Omental fat pad (tissue), 4 donors: ENCODE measurements at places on chromosomes 6 and 20. TPM values are rescaled to one million over a fixed set of nuclear protein-coding genes. Genes with fewer than 3 reads are reported as not detected.

GRCh38 chr6:117932676-117933075 lies 25.6 kb downstream of the SLC35F1 start:
- DNase-seq = no peak

DNA sequence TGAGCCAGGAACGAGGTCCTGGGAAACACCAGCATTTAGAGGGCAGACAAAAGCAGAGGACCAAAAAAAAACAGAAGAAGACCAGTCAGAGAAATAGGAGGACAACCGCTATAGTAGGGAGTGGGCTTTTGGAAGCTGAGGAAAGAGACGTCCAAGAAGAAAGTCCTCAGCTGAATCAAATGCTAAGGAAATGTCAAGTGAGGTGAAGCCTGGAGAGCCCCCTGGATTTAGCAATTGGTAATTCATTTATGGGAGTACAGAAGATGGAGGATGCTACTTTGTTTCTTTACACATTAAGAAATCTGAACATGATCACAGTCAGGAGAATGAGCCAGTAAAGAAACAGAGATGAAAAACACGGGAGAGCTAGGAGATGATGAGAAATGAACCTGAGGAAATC lies 41.1 kb downstream of the LRP11 start:
- no peak for DNase-seq

DNA sequence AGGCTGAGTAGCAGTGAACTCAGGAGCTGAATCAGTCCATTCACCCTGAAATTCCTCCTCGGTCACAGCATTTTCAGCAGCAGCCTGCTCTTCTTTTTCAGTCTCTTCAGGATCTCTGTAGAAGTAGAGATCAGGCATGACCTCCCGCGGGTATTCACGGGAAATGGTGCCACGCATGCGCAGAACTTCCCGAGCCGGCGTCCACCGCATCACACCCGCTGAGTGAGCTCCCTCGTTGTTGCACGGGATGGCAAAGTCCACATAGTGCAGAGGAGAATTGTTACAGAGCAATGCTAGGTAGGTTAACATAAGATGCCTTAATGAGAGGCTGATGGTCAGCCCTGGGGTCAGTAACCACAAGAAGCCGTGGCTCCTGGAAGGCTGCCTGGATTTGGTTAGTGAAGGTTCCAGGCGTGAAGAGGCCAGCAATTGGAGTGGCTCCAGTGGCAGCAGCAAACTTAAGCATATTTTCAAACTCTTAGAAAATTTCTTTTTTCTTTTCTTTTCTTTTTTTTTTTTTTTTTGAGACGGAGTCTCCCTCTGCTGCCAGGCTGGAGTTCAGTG lies 113.5 kb upstream of the HDAC2 start:
- no peak for DNase-seq

- no peak for DNase-seq
Observed at GRCh38 chr6:155216312-155217046, 47.3 kb upstream of the CLDN20 start.

DNA sequence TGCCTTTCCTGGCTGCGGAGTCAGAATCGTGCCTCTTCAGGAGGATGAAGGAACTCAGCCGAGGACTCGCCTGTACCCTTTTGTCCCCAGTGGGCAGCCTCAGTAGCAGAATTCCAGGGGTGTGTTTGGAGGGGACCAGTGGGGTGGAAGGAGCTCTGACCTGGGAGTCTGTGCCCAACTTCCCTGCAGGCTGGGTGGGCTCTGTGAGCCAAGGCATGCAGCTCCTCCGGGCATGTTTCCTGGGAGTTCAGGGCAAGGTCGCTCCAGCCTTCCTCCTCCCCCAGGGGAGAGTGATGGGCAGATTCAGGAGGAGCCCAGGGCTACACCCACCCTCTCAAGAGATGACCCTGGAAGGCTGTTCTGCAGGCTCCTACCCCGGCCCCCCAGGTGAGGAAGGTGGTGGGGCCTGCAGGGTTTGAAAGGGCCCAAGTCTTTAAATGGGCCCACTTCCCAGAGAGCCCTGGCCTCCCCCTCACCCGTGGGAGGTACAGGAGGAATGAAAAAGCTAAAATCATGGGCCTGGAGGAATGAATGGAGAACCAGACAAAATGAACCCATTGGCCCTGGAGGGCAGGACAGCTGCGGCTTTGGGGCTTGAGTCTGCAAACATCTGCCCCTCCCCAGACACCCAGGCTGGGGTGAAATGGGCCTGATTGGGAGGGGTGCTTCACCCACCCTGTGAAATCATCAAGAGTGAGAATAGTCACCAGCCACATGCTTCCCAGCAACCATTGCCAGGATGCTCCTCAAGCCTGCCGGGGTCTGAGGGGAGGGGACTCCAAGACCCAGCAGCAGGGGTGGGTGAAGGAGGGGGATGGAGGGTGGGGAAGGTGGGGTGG lies 77.6 kb upstream of the PMEPA1 start:
- DNase-seq = no peak

DNA sequence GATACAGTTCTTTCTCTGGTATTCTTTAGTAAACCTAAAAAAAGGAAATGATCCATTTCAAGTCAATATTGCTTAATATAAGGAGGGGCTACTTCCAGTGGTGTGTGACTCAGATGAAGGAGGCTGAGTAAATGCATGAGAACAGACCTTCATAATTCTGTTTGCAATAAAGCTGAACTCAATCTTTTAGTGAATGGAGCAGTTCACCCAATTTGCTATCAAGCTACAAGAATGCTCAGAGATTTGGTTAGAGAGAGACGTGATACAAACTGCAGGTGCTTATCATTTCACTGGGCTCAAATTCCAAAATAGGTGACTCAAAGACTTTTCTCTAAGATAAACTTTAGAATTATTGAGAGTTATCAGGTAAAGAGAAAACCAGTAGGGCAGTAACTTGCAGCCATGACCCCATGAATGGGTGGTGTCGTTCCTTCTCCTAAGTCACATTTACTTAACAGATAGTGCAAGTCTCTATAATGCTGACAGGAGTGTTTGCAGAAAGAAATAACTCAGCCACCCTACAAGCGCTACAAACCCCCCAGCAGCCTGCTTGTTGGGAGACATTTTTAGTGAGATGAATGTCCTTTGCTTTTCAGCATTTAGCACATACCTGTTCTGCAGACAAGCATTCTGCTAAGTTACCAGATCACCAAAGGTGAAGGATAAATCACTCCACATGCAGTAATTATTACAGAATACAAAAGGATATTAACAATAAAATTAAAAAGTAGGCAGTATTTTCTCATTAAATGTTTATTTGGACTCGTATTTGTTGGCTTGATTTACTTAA lies 16.4 kb upstream of the BLOC1S5 start:
- DNase-seq = no peak

GRCh38 chr20:11753155-11753554 lies 164.5 kb upstream of the BTBD3 start:
- DNase-seq = no peak

DNA sequence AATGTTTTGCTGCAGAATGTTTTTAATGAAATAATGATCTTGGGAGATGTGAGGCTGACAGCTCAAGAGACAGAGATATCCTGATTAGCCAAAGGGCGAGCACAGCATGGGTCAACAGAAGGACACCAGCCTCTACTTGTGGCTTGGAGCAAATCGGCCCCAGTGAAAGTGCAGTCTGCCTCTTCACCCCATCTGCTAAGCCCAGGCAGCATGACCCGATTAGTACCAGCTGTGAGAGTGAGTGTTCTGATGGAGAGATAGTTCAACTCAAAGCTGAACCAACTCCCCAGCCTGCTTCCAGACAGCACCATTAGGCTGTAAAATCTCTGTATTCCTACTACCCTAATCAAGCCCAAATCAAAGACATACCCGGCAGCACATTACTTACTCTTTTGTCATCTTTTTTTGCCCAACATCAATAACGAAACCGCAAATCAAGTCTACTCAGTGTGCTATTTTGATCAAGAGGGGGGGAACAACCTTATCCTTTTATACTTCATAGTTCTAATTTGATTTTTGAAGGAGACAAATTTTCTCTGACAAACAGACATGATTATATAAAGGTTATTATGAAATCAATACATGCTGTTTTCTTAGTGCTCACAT lies 514.1 kb upstream of the NRSN1 start:
- DNase-seq = no peak

DNA sequence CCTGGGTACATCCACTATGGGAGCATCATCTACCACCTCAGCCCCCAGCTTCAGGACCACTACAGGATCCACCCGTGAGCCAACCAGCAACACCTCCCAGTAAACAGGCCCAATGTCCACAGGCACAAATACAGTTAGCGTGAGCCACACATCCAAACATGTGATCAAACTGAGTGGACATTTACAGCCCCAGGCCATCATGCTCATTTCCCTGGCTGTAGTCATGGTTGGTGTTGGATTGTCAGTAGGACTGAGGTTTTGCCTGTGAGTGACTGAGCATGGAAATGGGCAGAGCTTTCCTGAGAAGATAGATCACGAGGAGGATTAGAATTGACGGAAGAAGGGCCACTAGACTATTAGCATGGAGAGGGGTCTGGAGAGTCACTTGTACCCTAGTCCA lies 10.7 kb upstream of the MUC21 start:
- no peak for DNase-seq

DNA sequence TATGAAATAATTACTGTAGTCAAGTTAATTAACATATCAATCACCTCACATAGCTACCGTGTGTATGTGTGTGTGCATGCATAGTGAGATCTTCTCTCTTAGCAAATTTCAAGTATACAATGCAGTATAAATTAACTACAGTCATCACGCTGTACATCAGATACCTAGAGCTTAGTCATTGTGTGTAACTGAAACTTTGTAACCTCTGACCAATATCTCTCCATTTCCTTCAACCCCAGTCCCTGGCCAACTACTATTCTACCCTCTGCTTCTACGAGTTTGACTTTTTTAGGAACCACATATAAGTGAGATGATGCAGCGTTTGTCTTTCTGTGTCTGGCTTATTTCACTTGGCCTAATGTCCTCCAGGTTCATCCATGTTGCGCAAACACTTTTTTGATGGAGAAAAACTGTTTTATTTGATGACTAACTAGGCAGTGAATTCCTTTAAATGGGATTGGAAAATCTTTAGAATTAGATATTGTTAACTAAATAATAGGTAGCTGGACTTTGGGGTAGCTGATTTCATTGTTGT lies 459.5 kb downstream of the DHX35 start:
- DNase-seq = no peak

- DNase-seq = no peak
Observed at GRCh38 chr20:59650418-59650817, 46.1 kb downstream of the PHACTR3 start.

GRCh38 chr20:31581391-31581790 lies 23.7 kb upstream of the ID1 start:
- no peak for DNase-seq

- no peak for DNase-seq
Observed at GRCh38 chr20:21490105-21490504, 23.8 kb downstream of the NKX2-2 start.

GRCh38 chr6:22363166-22363713 lies 66.4 kb upstream of the PRL start:
- no peak for DNase-seq

- no peak for DNase-seq
Observed at GRCh38 chr6:133352046-133352445, 110.9 kb downstream of the EYA4 start.

DNA sequence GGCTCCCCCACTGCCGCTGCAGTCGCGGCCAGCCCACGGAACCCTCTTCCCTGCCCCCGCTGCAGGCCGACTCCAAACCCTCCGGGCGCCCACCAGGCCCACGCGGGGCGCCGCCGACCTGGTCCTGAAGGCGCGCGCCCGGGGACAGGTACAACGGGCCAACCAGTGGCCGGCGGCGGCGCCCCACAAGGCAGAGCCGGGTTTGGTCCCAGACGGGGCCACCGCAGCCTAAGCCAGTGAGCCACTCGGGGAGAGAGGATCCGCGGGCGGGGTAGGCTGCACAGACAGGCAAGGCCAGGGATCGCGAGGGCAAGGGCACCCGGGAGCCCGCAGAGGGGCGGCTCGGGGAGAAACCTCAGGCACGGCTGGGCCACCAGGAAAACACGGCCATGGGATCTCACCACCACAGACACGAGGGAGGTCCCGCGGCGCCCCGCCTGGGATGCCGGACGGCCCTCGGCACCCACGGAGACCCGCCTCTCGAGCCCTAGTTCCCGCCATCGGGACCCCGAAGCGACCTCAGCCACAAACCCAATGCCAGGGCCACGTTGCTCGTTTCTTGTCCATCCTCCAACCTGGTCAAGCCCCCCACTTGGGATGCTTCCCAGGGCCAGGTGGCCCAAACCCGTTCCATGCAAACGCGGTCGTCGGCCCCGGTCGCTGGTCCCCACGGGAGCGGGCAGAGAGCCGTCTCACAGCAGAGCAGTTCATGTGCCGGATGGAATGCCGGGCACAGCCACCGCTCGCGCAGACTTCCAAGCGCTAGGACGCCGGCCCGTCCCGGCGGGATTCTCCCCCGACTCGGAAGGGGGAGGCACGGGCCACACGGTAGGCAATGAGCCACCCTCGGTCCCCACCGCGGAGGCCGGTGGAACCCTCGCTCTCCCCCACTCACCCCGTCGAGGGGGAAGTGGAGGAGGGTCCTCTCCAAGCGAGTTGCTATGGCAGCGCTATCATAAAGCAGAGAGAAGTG lies 1956.6 kb upstream of the DEFB115 start:
- no peak for DNase-seq

Gene ZC2HC1B
- total RNA-seq = not detected

Gene SSTR4
- not detected for total RNA-seq

Gene ENPP3
- 0.94 TPM for total RNA-seq

Gene SAPCD1
- not detected for total RNA-seq

Gene SYCP2
- 1.8 TPM for total RNA-seq

Gene UBR2
- total RNA-seq = 20.8 TPM

Gene GPR63
- total RNA-seq = 0.47 TPM

Gene PDE7B
- 14.2 TPM for total RNA-seq

Gene PPP2R5D
- total RNA-seq = 41.5 TPM

Gene NUP43
- 11.4 TPM for total RNA-seq

Gene MYH7B
- total RNA-seq = 0.19 TPM
